ENCODE measurements at places on chromosomes 2 and 18.

- no peak for DNase-seq
Observed at GRCh38 chr2:26758790-26759321, 5.2 kb upstream of the SLC35F6 start.

DNA sequence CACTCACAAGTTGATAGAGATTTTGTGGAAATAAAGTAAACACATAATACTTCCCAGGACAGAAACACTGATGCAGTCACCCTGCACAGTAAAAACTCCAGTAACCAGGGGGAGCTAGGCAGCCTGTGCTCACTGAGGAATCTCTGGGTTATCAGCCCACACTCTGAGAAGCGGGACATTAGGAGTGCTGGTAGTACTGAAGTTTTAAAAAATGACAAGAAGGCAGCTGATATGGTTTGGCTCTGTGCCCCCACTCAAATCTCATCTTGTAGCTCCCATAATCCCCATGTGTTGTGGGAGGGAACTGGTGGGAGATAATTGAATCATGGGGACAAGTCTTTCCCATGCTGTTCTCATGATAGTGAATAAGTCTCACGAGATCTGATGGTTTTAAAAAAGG lies 31.4 kb downstream of the KCTD1 start:
- DNase-seq, result no peak

DNA sequence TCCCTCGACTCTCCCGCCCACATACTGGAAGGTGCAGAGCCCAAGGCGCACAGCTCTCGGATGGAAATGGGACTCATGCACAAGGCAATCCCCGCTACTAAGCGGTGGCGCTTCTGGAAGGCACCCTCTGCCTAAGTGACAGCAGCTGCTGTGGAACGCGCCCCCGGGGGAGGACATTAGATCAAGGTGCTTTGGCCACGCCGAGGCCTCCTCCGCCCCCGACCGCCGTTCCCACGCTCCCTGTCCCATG lies 202 bp downstream of the MCEE start:
- peak; percentile 85 for DNase-seq

DNA sequence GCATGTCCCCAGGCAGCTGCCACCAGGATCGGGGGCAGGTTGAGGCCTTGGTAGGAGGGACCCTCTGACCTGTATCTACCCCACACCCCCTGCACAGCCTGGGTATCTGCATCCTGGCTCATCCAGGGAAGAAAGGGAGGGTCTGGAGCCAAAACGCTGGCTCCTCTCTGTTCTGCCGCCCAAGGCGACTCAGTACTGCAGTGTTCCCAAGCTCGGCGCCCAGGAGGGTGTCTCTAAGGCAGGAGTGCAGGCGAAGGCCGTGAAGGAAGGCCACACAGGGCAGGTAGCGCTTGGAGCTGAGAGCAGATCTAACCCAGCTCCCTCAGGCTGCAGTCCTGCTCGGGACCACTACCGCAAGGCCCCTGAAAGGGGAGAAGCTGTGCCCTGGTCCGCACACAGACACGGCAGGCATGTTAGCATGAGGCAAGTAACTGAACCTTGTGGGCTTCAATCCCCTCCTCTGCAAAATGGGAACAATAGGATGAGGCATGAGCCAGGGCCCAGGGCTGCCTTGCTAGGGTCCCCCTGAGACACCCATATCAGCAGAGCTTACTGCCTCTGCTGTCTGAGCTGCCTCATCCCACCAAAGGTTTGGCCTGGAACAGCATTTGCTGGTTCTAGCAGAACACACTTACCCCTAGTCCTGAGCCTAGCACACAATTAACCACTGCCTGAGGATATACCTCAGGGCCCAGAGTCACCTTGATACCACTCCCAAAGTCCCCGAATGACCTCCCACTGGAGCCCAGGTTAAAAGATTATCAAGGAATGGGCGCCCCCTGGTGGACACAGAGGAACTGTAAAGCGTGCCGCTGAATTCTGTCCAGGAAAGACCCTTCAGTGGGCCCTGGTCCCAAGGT lies 6.5 kb downstream of the PTMA start:
- DNase-seq, result peak; percentile 95

DNA sequence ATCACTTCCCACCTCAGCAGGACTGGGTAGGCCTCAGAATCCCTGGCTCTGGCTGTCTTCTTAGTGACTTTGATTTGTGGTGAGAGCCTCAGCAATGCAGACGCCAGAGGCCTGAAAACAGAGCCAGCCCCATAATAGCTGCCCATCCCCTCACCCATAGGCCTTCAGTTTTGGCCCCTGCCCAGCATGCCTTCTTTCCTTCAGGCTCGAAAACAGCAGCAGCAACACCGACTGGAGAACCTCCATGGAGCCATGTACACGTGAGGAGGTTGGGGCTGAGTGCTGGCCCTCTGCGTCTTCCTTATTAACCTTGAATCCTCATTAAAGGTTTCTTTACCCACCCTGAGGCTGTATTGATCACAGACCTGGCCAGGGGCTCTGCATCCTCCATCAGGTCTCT lies 1.7 kb downstream of the RNF181 start:
- DNase-seq, result no peak

DNA sequence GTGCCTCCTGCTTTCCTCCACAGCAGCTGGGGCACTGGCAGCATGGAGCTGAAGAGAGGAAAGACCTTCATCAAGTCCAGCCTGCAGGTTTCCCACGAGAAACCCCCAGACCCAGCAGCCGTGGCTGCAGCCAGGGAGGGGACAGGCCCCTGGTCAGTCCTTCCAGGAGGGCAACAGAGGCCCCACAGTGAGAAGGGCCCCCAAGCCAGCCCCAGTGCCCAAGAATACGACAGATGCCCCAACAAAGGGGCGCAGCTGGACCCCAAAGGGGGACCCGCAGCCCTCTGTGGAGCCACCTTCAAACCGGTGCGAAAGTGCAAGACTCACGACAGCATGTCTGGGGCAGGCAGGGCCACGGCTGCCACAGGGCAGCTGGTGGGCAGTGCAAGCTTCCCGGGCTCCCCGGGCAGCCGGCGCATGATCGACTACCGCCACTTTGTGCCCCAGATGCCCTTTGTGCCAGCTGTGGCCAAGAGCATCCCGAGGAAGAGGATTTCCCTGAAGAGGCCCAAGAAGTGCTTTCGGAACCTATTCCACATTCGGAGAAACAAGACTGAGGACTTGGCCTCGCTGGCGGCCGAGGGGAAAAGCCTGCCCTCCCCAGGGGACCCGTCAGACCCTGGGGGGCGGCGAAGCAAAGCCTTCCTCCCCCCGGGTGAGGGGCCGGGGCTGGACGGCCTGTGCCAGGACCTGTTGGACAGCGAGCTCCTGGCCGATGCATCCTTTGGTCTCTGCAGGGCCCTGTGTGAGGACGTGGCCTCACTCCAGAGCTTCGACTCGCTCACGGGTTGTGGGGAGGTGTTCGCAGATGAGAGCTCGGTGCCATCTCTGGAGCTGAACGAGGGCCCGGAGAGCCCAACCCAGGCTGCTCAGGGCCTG lies 6.9 kb downstream of the AMER3 start:
- DNase-seq, result no peak

DNA sequence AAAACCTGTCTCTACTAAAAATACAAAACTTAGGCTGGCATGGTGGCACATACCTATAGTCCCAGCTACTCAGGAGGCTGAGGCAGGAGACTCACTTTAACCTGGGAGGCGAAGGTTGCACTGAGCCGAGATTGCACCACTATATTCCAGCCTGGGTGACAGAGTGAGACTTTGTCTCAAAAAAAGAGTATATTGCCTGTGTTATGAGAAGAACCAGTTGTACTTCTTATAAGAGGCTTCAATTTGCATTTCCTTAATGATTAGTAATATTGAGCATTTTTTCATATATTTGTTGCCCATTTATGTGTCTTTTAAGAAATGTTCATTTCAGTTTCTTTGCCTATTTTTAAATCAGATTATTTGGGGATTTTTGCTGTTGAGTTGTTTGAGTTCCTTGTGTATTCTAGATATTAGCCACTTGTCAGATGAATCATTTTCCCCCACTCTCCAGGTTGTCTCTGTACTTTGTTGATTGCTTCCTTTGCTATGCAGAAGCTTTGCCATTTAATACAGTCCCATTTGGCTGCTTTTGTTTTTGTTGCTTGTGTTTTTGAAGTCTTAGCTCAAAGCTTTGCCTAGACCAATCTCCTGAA lies 75.8 kb upstream of the LRPPRC start:
- DNase-seq, result no peak

DNA sequence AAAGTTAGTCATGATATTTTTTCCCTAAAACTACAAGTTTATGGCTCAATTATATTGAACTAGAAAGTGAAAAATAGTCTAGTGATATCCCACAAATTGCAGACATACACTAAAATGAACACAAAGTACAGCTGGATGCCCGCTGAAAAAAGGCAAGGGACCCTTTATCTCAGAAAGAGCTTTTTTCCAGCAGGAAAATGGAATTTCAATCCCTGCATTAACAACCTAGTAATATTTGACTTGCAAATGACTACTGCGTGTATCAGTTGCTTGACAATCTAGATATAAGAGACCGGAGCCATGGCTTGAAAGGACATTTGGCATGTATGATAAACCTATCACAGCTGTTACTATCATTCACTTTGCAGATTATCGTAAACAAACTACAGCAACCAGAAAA lies 49.1 kb downstream of the LRPPRC start:
- DNase-seq, result no peak

GRCh38 chr2:24336811-24337210 lies 23.5 kb downstream of the ITSN2 start:
- no peak for DNase-seq

- no peak for DNase-seq
Observed at GRCh38 chr2:10196110-10196892, 73.8 kb downstream of the RRM2 start.

GRCh38 chr18:34158881-34159690 lies 65.6 kb downstream of the NOL4 start:
- peak; percentile 99 for DNase-seq

GRCh38 chr2:66432801-66433694 lies 1.9 kb upstream of the MEIS1 start:
- DNase-seq, result peak; percentile 96

DNA sequence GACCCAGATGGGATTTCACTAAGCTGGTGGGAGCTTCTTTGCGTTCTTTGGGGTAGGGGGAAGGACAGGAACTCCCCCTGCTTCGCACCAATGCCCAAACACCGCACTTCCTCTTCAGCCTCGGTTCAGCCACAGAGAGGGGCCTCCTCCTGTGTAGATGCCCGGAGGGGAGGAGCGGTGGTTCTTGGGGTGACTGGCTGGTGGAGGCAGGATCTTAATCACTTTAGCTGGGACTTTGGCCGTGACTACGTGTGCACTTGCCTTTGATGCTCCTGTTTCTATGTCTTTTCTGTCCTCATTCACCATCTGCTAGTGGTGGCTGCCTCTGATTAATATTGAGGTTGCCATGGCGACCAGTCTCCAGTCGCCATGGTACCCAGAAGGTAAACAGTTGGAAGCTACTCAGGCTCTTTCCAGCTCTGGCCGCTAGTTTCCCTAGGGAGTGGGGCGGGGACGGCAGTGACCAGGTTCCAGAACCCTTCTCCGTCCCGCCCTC lies 1.9 kb downstream of the CNGA3 start:
- no peak for DNase-seq

- DNase-seq, result no peak
Observed at GRCh38 chr2:147824620-147825019, 20.2 kb upstream of the ACVR2A start.

DNA sequence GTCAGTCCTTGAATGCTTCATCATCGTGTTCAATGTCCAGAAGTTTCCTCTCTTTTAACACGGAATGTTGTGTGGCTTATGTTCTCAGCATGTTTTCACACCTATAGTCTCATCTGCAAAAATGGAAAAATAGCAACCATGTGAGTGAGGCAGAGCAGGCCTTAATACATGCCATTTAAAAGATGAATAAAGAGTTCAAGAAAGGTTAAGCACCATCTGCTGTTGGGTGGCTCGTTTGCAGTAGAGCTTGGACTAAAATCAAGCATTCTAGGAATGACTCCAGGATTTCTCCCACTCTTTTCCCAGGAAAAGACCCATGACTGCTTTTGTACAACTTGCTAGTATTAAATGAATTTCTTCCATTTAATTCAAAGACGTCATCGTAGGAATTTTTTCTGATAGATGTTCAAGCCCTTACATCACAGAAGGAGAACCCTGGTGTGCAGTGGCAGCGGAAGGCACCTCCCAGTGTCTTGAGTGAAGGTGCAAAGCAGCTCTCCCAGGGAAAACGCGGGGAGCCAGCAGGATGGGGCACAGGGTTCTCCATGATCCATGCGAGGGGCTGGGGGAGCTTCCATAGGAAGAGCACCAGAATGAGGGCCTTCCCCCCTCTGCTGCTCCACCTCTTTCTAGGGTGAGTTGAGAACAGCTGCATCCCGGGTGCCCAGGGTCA lies 9.6 kb downstream of the DCDC2C start:
- DNase-seq, result no peak

Data from NCI-H510A treated with DMSO at 0.1 percent for 48 hours (cell line).